ENCODE measurements at places on chromosomes 4 and X.

- no peak for DNase-seq
Measured at GRCh38 chr4:6106156-6106555, 87.9 kb upstream of the C4orf50 start.

DNA sequence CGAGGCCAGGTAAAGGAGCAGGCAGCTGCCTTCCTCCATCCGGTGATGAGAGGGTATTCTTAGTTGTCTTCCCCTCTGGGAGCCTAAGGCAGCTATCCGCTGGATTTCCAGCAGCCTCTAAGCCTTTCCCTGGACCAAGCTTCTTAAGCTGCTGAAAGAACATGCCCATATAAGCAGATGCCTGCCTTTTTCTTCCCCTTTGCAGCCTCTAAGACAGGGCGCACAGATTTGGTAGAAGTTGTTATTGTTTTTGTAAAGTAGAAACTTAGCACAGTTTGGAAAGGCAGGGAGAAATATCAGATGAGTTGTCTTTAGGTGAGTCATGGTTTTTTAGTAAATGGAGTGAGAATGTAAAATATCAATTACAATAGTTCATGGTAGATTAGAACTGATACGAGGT lies 210.8 kb downstream of the ARHGAP10 start:
- no peak for DNase-seq

GRCh38 chr4:65007841-65008439 lies 598.7 kb upstream of the TECRL start:
- DNase-seq = no peak

- no peak for DNase-seq
Measured at GRCh38 chr4:56696056-56696455, 15.0 kb upstream of the HOPX start.

DNA sequence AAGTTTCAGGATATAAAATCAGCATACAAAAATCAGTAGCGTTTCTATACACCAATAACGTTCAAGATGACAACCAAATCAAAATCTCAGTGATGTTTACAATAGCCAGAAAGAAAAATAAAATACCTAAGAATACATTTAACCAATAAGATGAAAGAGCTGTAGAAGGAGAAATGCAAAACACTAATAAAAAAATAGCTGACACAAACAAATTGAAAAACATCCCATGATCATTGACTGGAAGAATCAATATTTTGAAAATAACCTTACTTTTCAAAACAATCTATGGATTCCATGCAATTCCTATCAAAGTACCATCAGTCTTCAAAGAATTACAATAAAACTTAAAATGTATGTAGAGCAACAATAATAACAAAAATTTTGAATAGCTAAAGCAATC lies 1096.3 kb downstream of the FAT4 start:
- DNase-seq = no peak

GRCh38 chrX:41541386-41541785 lies 94.2 kb downstream of the NYX start:
- DNase-seq = no peak

GRCh38 chrX:97344724-97345123 lies 461.0 kb downstream of the RPA4 start:
- DNase-seq = no peak

DNA sequence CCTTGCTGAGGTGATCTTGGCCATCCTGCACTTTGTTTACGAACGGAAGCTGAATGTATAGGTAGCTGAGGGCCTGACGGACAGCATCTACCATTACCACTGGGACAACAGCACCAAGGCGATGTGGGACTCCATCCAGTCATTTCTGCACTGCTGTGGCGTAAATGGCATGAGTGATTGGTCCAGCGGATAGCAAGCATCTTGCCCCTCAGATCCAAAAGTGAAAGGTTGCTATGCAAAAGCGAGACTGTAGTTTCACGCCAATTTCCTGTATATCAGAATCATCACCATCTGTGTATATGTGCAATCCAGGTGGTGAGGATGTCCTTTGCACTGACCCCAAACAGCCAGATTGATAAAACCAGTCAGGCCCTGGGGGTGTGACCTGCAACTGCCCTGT lies 4.2 kb upstream of the PYURF start:
- DNase-seq = no peak

DNA sequence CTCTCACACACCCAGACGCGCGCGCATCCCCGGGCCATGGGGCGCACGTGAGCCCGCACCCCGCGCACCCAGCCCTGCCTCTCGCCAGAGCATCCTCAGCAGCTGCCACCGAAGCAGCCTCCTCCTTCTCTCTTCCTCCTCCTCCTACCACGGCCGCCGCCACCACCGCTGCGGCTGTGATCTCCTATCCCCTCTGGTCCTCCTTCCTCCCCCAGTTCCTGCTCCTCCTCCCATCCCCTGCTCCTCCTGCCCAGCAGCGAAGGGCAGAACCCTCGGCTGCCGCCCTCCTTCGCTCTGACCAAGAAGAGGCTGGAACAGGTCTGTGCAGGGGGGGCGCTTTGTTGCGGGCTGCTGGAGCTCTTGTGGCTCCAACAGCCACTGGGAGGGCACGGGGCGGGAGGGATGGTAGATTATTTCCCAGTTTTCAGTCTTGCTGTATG lies 148.7 kb upstream of the CHRDL1 start:
- DNase-seq = no peak

GRCh38 chr4:79170077-79170476 lies 155.8 kb downstream of the NAA11 start:
- no peak for DNase-seq

GRCh38 chr4:185256446-185256845 lies 47.0 kb downstream of the SNX25 start:
- DNase-seq = no peak

- DNase-seq = no peak
Measured at GRCh38 chrX:72349190-72349589, 43.5 kb upstream of the CITED1 start.

- DNase-seq = no peak
Measured at GRCh38 chrX:12372111-12372510, 233.8 kb downstream of the FRMPD4 start.

DNA sequence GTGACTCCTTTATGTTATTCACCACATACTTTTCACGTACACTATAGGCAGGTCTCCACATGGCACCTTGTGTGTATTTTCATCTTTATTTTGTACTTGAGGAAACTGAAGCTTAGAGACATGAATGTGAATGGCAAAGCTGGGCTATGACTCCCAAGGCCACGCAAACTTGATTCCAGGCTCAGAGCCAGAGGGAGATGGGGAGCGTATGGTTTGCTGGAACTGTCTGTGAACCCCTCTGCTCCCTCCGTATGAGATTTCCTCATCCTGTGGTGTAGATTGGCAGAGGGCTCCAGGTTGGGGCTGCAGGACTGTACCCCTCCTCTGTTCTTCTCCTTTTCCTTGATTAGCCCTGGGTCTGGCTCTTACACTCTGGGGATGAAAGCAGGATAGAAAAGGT lies 16.1 kb upstream of the STARD8 start:
- DNase-seq = no peak

GRCh38 chrX:48784726-48785125 lies 1.7 kb upstream of the GATA1 start:
- no peak for DNase-seq

GRCh38 chr4:55359397-55359916 lies 13.4 kb downstream of the SRD5A3 start:
- DNase-seq = no peak

DNA sequence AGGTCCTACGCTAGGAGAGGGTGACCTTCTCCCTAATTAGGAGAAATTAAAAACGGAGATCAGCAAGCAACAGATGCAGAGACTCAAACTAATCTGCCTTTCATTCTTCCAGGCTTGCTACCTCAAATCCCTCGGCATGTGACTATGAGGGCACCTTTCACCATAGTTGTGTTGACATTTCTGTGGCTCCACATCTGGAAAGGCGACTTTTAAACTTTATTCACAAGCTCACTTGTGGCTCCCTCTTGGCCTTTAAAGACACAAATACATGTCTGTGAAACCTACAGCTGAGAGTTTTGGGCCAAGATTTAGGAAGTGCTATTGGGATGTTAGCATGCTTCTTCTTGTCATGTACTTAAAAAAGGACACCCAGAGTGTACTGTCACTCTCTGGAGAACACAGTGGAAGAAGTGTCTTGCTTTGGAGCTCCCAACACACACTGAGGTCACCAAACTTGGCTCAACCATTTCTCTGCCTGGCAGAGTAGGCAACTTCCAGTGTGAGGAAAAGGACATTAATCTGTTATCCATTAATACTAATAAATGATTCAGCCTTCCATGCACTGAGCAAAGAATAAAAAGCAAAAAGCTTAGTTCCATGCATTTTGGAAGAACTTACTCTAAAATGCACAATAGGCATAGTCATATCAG lies 60.1 kb downstream of the LDB2 start:
- DNase-seq = no peak

- no peak for DNase-seq
Measured at GRCh38 chr4:57193209-57193810, 83.1 kb upstream of the IGFBP7 start.

DNA sequence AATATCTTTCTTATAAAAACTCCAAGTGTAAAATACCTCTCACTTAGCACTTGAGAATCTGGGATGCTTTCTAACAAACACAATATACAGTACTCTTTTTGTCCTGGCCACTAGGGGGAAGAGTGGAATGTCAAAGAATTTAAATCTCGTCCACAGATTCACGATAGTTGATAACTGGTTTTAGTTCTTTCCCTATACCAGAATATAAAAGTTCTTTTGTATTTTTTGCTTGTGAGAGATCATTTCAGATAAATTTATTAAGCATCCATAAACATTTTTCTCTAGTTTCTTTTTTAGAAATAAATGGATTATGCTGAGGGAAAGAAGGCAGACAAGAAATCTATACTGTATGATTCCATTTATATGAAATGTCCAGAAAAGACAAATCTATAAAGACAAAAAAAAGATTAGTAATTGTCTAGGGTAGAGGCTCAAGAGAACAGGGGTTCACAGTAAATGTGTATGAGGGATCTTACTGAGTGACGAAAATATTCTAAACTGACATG lies 50.4 kb downstream of the MGARP start:
- DNase-seq = no peak

GRCh38 chr4:84024405-84024804 lies 474.7 kb downstream of the NKX6-1 start:
- DNase-seq = no peak

DNA sequence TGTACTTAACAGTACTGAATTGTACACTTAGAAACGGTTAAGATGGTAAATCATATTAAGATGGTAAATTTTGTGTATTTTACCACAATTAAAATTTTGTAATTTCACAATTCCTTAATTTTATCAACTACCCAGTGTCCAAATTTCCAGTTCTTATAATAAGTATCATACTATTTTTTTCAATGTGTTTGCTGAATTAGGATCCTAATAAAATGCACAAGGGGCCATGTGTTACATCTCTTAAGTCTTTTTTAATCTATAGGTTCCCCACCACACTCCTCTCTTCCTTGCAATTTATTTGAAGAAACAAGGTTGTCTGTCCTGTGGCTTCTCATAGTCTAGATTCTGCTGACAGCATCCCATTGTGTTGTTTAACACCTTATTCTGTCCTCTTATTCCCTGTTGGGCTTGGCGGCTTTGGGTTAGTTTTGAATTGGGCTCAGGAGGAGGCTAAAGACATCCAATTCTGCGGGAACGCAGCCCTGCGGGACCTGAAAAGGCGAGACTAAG lies 533 bp upstream of the SYAP1 start:
- no peak for DNase-seq

GRCh38 chrX:13087322-13088155 lies 43.1 kb upstream of the FAM9C start:
- DNase-seq = peak; percentile 72

GRCh38 chr4:64883087-64883807 lies 474.0 kb upstream of the TECRL start:
- no peak for DNase-seq

DNA sequence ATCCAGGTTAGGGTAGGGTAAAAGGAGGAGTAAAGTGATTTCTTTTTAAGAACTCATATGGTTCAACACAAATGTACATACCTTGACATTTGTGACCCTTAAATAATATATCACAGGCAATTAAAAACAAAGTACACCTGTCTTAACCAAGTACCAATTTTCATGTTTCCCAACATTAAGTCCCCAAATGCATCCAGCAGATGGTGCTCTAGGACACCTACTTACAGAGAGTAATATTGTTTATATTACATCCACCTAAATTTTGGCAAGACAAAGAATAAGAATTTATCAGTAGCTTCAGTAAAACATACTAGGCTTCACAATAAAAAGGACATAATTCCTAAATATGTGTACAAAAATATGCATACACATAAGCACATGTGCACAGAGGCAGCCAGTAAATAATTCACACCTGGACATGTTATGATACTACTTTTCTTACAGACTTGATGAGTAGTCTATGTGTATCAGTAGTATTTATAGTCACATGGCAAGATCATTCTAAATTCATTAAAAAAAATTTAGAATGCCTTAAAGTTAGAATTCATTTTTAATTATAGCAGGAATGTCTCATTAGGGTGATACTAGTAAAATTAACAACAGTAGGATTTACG lies 219.7 kb downstream of the DCLK2 start:
- DNase-seq = peak; percentile 56

GRCh38 chr4:168893807-168894206 lies 116.2 kb downstream of the CBR4 start:
- no peak for DNase-seq

GRCh38 chr4:77113069-77113468 lies 37.3 kb upstream of the CCNI start:
- no peak for DNase-seq

DNA sequence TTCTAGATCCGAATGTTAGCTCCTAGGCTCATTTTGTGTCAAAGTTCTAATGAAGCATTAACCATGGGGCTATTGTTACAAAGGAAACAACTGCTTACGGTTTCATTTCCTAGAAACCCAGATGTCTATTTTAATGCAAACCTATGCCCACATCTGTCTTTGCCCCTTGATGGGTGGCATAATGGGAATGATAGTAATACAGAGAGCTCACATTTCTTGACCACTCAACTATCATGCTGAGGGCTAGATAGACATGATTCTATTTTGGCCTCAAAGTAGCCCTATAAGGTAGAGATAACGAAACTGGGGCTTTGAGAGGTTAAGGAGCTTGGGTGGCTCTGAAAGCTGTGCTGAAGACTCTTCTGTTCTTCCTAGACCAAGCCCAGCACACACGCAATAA lies 1.9 kb downstream of the TLR7 start:
- DNase-seq = no peak

GRCh38 chr4:172497321-172497720 lies 671.3 kb upstream of the GALNT7 start:
- DNase-seq = no peak

GRCh38 chr4:123649645-123650391 lies 253.2 kb downstream of the SPRY1 start:
- DNase-seq = no peak
